ENCODE measurements at places on chromosomes 1 and 21. TPM values are rescaled to one million over a fixed set of nuclear protein-coding genes. Genes with fewer than 3 reads are reported as not detected.

Gene BARHL2
- not detected for total RNA-seq

GRCh38 chr1:214380986-214381695 lies 100.2 kb downstream of the SMYD2 start:
- H3K4me3 ChIP-seq = no peak overlapping the region
- no peak for DNase-seq
- no peaks in the 10 kb centered on the region for H3K4me1 ChIP-seq
- no peak overlapping the region for H3K27ac ChIP-seq
- H3K36me3 ChIP-seq = peaks cover 19% of the 10 kb centered on the region

Gene MIER1
- 31.4 TPM for total RNA-seq

DNA sequence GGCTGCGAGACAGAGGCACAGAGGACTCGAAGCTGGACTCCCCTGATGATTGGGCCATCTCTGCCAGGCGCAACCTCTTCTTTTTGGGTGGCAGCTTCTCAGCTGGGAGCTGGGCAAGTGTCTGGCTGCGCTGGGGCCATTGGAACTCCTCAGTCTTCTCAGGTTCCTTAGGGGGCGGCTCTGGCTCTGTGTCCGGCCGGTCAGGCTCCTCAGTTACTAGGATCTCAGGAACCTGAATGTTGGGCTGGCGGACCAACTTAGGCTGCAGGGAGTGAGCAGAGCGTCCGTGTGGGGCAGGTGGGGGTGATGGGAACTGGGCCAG lies 97.5 kb upstream of the EDN2 start:
- no peak for DNase-seq
- no peak overlapping the region for H3K27ac ChIP-seq
- no peaks in the 10 kb centered on the region for H3K36me3 ChIP-seq
- H3K27me3 ChIP-seq = no peaks in the 10 kb centered on the region

Gene LCK
- total RNA-seq = not detected

DNA sequence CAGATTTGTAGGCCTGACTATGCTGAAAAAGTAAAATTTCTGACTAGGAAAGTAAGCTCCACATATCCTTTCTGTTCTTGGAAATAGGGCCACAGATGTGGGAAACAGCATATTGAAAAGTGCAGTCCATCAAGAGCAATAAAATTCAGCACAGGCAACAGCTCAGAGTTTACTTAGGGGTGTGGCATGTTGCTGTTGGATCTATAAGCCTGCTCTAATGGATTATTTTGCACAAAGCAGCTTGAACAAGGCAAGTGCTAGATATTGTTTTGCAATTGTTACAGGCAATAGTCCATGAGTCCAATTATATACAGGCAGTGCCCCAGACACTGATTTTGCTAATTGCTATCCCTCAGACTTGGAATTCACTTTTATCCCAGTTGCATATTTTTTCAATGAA lies 289.8 kb upstream of the SNX7 start:
- H3K27me3 ChIP-seq = no peaks in the 10 kb centered on the region
- no peaks in the 10 kb centered on the region for H3K4me1 ChIP-seq
- no peaks in the 10 kb centered on the region for H3K36me3 ChIP-seq
- no peak overlapping the region for H3K4me3 ChIP-seq
- no peak for DNase-seq

- no peak for DNase-seq
- H3K4me1 ChIP-seq = no peaks in the 10 kb centered on the region
- no peak overlapping the region for H3K27ac ChIP-seq
- no peaks in the 10 kb centered on the region for H3K27me3 ChIP-seq
- no peaks in the 10 kb centered on the region for H3K36me3 ChIP-seq
Observed at GRCh38 chr1:18145851-18146618, 38.4 kb downstream of the IGSF21 start.

- no peak for DNase-seq
- H3K4me1 ChIP-seq = no peaks in the 10 kb centered on the region
- peaks cover 28% of the 10 kb centered on the region for H3K27me3 ChIP-seq
- no peak overlapping the region for H3K27ac ChIP-seq
Observed at GRCh38 chr1:29747196-29747595, 510.9 kb downstream of the PTPRU start.

GRCh38 chr1:65113298-65113697 lies 34.7 kb upstream of the AK4 start:
- no peaks in the 10 kb centered on the region for H3K36me3 ChIP-seq
- H3K4me3 ChIP-seq = no peak overlapping the region
- no peak for DNase-seq
- H3K27ac ChIP-seq = no peak overlapping the region
- no peaks in the 10 kb centered on the region for H3K27me3 ChIP-seq

Gene ARHGAP30
- total RNA-seq = not detected

- DNase-seq = no peak
- H3K36me3 ChIP-seq = no peaks in the 10 kb centered on the region
- no peak overlapping the region for H3K27ac ChIP-seq
- no peaks in the 10 kb centered on the region for H3K4me1 ChIP-seq
- H3K4me3 ChIP-seq = no peak overlapping the region
Observed at GRCh38 chr1:193299038-193299437, 112.6 kb upstream of the B3GALT2 start.

DNA sequence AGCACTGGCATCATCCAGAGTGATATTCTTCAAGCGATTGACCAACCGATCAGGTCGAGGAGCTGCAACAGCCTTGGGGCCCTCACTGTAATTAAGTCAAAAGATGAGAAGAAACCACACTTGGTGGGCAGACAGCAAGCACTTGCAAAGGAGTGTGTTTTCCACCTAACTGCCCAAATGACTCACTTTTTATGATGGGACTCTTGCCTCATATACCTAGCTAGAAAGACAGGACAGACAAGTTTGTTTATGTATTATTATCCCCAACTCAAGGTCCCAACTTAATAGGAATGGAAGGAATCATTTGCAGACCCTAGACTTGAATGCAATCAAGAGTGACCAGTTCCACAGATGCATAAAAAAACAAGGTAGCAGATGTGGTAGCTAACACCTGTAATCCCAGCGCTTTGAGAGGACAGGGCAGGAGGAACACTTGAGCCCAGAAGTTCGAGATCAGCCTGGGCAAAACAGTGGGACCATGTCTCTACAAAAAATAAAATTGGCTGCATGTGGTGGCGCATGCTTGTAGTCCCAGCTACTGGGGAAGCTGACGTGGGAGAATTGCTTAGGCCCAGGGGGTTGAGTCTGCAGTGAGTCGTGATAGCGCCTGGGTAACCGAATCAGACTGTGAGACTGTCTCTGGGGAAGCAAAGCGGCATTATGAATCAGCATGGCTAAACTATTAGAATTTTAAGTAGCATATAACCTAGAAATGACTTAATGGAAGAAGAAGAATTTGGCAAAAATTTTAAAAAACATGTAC lies 2.3 kb upstream of the NRAS start:
- H3K27ac ChIP-seq = no peak overlapping the region
- no peak for DNase-seq
- peak overlapping the region; percentile 51 for H3K4me3 ChIP-seq
- H3K36me3 ChIP-seq = peaks cover 29% of the 10 kb centered on the region

- H3K4me1 ChIP-seq = peaks cover 5% of the 10 kb centered on the region
- no peaks in the 10 kb centered on the region for H3K36me3 ChIP-seq
- H3K27ac ChIP-seq = no peak overlapping the region
Observed at GRCh38 chr1:178609015-178609414, 96.1 kb downstream of the TEX35 start.

GRCh38 chr21:45440736-45441350 lies 35.9 kb downstream of the COL18A1 start:
- no peak overlapping the region for H3K4me3 ChIP-seq
- no peaks in the 10 kb centered on the region for H3K36me3 ChIP-seq
- DNase-seq = no peak
- H3K27ac ChIP-seq = no peak overlapping the region

Gene METTL18
- 12.3 TPM for total RNA-seq

Gene BRDT
- total RNA-seq = not detected

Gene RIPPLY3
- total RNA-seq = 3.2 TPM

DNA sequence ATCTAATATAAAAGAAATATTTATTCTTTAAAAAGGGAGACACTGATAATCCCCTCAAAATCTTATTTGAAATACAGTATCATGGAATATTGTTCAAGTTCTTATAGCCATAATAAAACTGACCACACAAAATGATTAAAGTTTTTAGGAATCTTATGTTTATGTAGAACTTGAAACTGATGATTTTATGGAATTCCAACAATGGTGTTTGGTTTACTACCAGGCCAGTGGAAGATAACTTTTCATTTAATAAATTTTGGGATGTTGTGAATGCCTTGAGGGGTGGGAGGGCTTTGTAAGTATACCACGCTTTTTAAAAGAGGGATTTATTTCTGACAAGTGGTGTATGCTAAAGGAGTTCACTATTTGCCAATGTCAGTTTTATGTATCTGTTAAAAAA lies 87.7 kb downstream of the RAB3GAP2 start:
- no peak overlapping the region for H3K27ac ChIP-seq
- H3K4me3 ChIP-seq = no peak overlapping the region
- no peak for DNase-seq

GRCh38 chr1:210573141-210573540 lies 244.4 kb downstream of the HHAT start:
- DNase-seq = no peak
- no peak overlapping the region for H3K4me3 ChIP-seq
- peaks cover 7% of the 10 kb centered on the region for H3K36me3 ChIP-seq

Gene LAMC2
- not detected for total RNA-seq

DNA sequence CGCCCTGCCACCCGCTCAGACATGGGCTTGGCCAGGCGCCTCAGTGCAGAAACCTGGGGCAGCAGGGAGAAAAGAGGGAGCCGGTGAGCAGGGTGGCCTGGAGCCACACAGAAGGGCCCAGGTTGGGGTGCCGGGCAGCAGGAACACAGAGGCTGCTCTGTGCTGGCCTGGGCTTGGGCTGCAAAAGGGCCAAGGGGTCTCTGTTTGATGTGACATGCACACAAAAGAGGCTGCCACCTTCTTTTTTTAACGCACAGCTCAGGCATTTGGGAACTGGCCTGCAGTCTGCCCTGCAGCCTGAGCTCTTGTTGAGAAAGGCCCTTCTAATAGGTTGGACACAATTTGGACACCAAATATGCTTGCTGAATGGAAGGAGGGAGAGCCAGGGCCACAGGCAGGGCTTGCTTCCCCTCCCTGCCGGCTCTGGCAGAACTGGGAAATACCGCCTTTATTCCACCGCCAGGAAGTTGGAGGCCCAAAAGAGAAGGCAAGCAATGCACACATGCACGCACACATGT lies 32.4 kb downstream of the KIF21B start:
- H3K36me3 ChIP-seq = peaks cover 4% of the 10 kb centered on the region
- H3K4me3 ChIP-seq = no peak overlapping the region
- peak overlapping the region; percentile 43 for H3K27ac ChIP-seq

DNA sequence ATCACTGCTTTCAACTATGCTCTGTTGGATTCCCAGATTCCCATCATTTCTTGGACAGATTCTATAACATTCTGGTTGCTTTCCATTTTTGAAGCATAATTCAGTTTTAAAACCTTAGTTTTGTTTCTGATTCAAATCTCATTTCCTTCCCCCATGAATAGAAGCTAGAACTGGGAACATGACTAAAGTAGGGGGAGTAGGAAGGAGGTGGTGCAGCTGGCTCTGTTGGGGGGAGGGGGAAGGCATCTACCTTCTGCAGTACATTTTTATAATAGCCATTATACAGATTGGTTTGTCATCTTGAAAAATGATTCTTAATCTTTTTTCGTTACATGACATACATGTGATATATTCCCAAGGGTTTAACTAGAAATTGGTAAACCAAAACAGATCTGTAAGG lies 48.1 kb downstream of the SMG7 start:
- H3K27me3 ChIP-seq = no peaks in the 10 kb centered on the region
- H3K36me3 ChIP-seq = peaks cover 9% of the 10 kb centered on the region
- no peak overlapping the region for H3K4me3 ChIP-seq
- DNase-seq = no peak

Gene MLLT11
- 63.9 TPM for total RNA-seq

Gene ID3
- total RNA-seq = 40.9 TPM

GRCh38 chr1:232018231-232019025 lies 391.8 kb downstream of the DISC1 start:
- no peaks in the 10 kb centered on the region for H3K4me1 ChIP-seq
- H3K27ac ChIP-seq = peak overlapping the region; percentile 81
- H3K27me3 ChIP-seq = no peaks in the 10 kb centered on the region

- peaks cover 22% of the 10 kb centered on the region for H3K4me1 ChIP-seq
- no peak for DNase-seq
- no peaks in the 10 kb centered on the region for H3K36me3 ChIP-seq
- H3K27ac ChIP-seq = no peak overlapping the region
- H3K27me3 ChIP-seq = peaks cover 27% of the 10 kb centered on the region
Observed at GRCh38 chr1:56646611-56647010, 1.5 kb downstream of the PRKAA2 start.

Gene RGSL1
- not detected for total RNA-seq

All from neural crest cell (in vitro differentiated cells).